Stimulated activated CD4-positive, alpha-beta T cell treated with anti-CD3 and anti-CD28 coated beads, Interleukin-4, amount 100 ng/mL, for 24 hours (primary cell): ENCODE measurements at places on chromosomes 5 and 9.

DNA sequence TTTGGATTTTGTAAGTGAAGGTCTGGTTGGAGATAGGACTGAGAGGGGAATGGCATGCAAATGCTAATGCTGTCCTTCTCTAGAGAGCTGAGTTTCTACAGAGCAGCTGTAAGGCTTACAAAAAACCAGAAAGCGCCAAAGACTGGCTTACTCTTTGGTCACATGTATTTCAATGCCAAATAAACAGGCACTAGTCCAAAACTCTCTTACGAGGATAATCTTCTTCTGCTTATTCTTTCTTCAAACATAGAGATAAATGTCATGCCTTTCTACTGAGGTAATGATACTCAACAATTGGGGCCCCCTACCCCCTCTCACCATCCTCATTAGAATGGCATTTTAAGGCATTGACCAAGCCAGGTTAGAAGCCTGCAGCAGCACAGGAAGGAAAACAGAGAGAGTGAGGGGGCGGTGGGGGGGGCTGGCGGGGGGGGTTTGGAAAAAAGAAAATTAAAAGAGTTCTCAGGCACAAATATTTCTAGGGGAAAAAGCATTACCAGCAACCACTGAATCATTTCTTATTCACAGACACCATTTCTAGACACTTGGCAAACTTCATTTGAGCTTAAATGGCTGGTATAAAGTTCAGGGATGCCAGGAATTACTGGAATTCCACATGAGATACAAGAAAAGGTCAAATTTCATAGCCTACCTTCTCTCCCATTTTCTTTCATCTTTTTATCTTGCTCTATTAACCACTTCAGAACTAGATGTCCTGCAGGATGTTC, 34.0 kb downstream of the PUM3 start:
- no peak for DNase-seq

DNA sequence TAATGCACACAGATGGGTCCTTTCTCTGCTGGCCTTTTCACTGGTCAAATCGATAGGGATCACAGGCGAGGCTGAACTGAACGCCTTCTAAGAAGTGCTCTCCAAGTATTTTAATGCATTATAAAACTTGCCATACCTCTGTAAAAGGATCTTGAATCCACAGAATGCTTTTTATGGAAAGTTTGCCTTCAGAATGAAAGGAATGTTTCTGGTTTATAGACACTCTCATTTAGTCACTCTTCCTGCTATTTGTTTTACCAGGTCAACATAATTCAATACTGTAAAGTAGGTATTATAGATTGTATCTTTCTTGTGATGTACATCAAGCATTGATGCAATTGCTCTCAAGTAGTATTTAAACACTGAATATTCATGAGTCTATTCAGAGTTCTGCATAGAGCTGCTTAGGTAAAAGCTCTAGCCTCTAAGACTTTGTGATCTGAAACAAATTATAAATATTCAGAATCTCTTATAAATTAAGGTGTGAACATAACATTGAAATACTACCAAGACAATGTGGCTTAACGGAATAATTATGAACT, 308.4 kb downstream of the ISL1 start:
- no peak for DNase-seq

DNA sequence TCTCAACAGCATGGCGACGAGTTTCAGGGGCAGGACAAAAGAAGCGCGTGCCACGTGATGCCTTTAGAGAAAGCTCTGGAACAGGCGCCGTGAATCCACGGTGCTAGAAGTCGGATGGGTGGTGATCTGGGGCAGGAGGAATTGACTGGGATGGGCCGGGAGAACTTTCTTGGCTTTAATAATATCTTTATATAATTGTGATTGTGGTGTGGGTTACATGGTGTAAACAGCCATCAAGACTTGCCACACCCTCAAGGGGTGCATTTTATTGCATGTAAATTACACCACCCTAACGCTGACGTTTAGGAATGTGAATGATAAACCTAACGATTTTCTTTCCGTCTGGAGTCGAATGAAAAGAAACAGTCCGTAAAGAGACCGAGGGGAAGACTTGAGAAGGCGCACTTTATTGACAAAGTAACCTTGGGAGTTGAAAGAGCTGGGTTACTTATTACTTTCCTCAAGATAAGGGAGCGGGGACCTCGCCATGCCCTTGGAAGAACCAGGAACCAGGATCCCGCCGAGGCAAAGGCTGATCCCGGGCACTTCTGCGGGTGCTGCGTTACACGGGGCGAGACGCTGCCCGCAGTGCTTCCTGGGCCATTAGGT, 8.5 kb downstream of the NRARP start:
- no peak for DNase-seq

GRCh38 chr5:155943516-155944407, 383.2 kb upstream of the SGCD start:
- DNase-seq: peak; percentile 24

- no peak for DNase-seq
These were observed 40.8 kb upstream of the MEF2C start for GRCh38 chr5:88923623-88924329.

- DNase-seq: peak; percentile 84
These were observed at the start of gene N4BP3 for GRCh38 chr5:178113141-178113787. N4BP3 (plus strand) TSS chr5:178113532; CDS start chr5:178119584, 6,052 bp downstream.

- peak; percentile 27 for DNase-seq
These were observed 15.2 kb upstream of the LHX3 start for GRCh38 chr9:136220017-136220729.

DNA sequence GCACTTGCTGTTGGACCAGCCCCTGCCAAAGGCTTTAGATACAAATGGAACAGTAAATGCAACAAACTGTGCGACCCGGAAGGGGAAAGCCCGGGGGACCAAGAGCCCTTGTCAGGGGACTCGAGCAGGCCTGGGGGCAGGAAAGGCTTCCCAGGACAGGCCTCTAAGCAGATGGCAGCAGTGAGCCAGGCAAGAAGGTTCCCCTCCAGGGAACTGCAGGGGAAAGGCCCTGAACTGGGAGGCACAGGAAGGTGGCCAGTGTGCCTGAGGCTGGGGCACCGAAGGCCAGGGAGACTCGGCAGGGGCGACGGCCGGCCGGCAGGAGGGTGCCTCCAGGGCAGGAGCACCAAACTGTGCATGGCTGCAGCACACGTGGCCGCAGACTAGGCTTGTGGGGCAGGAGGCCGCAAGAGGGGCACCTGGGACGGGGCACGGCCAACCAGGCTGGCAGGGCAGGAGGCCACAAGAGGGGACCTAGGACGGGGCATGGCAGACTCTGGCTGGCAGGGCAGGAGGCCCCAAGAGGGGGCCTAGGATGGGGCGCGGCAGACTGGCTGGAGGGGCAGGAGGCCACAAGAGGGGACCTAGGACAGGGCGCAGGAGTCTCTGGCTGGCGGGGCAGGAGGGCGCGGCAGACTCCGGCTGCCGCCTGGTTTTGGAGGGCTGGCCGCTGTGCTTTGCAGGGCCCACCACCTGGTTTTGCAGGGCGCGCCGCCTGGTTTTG, 10.0 kb downstream of the VAV2 start:
- DNase-seq: no peak

DNA sequence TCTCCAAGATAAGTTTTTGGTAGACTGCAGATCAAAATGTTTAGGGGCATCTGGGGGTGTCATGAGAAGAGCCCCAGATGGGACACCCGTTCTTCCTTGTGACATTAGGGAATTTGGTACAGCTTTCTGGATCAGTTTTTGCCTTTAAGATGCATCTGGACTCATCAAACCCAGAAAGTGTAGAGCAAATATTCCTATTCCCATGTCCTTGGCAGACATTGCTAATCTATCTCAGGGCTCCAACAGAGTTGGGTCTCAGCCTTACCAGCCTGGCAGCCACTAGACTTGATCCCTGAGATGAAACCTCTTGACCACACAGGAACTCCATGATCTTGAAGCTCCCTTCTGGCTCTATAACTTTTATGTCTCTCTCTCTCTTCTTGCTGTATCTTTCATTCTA, 35.6 kb downstream of the ERGIC1 start:
- no peak for DNase-seq

DNA sequence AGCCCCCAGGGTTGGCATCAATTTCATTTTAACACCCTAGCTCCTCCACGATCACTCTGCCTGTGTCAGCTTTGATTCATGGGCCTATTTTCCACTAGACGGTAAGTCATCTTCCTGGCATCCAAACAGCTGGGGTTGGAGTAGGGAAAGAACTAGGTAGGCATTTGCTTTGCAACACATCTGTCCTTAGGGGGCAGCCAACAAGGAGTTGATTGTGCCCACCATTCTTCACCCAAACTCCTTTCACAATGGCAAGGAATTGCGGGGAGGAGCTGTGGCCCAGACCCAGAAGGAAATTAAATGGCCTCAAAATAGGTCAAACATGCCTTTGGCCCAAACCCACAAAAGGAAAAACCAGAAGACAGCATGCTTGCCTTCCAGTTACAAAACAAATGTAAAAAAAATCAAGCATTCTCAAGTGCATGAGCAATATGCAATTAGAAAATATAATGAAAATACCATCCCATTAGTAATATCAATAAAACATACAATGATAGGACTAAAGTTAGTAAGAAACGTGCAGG, 71.8 kb downstream of the NRG2 start:
- no peak for DNase-seq

- DNase-seq: no peak
These were observed 79.3 kb upstream of the TBC1D2 start for GRCh38 chr9:98334796-98335195.

DNA sequence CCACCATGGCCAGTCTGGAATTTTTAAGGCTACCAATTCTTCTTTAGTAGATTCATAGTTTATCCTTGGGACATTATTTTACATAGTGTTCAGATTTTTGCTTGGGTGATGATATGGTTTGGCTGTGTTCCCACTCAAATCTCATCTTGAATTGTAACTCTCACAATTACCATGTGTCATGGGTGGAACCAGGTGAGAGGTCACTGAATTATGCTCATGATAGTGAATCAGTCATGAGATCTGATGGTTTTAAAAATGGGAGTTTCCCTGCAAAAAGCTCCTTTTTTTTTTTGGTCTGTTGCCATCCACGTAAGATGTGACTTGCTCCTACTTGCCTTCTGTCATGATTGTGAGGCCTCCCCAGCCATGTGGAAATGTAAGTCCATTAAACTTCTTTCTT, 163.9 kb downstream of the GABRG2 start:
- DNase-seq: no peak

DNA sequence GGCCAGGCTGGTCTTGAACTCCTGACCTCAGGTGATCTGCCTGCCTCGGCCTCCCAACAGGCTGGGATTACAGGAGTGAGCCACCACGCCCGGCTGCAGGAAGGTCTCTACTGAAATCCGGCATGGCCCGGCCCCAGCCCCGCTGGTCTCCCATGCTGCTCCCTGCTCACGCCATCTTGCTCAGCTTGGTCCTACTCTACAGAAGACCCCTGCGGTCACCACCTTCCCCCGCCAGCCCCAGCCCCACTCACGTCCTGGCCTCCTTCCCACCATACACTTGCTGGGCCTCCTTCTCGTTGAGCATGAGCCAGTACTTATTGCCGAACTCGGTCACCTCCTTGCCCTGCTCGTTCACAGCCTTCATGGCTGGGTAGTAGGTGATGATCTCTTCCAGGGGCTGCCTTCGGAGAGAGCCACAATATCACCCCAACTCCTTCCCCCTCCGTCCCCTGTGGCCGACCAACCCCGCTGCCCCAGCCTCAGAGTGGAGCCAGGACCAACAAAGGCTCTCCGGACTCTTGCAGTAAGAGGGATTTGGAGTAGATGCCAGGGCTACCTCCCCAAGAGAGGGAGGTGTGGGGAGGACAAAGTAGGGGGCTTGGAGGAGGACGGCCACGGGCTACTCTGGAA, 4.0 kb downstream of the PTGES2 start:
- DNase-seq: no peak

DNA sequence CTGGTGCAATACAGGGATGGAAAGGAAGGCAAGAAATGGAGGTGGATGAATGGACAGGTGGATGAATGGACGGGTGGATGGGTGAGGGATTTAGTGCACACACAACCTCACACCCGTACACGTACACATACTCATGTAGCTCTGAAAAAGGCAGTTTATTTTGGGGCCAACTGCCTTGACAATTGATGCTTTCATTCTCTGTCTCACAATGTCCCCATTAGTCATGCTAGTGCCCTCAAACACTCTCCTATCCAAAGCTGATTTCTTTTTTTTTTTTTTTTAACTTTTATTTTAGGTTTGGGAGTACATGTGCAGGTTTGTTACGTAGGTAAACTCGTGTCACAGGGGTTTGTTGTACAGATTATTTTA, 495.0 kb downstream of the DMAC1 start:
- no peak for DNase-seq

- no peak for DNase-seq
These were observed 49.1 kb downstream of the FAM170A start for GRCh38 chr5:119678351-119679028.

- peak; percentile 56 for DNase-seq
These were observed 138.6 kb downstream of the PALM2AKAP2 start for GRCh38 chr9:109918339-109919163.

DNA sequence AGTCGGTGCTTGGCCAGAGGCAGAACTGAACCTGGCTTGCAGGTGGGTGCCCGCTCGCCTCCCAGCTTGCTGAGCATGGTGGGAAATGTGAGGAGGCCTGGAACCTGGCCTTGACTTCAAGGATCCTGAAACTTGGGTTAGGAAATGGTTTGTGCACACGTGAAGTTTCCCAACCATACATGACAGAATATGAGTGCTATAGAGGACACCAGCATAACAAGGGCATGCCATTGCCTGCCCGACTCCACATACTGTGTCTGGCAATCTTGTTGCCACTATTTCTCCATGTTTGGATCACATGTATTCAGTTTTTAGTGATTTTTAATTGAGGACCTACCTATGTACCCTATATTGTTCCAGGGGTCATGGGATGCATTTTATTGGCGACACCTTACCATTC, 177.6 kb upstream of the ANKRD55 start:
- DNase-seq: no peak

DNA sequence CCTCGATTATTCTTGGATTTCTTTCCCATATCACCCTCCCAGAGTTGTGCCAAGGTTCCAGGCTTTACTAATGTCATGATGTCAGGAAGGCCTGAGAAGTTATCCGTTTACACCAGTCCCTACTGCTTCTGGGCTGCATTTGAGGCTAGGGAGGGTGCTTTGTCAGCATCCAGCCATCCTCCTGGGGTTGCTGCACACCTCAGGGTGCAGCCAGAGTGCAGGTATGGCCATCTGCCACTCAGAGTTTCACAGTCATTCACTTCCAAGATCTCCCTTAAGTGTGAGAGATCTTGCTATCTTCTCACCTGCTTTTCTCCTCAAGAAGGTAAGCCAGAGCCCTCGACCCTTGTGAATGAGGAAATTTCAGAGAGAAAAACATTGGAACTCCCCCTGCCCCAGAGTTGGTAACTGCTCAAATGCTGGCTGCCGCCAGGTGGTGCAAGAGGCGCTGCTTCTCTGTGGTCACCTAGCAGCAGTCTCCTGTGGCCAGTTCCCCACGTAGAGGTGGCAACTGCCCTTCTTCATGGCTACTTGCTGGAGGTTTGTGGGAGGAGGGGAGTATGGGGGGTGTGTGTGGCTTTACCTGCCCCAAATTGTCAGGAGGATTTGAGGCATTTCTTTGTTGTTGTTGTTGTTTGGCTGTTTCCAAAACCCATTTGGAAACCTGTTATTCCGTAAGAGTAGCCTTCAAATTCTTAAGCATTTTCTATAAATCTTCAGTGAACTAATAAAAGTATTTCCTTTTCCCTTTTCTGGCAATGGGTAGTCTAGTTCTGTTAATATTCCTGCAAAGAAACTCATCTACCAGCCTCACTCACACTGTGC, 259.6 kb upstream of the DMRT1 start:
- no peak for DNase-seq
